ENCODE measurements at places on chromosomes 4 and X. TPM values are rescaled to one million over a fixed set of nuclear protein-coding genes. Genes with fewer than 3 reads are reported as not detected.

The RASL11B gene
- total RNA-seq, result 0.53 TPM

The P2RY4 gene
- total RNA-seq, result not detected

The SHOX gene
- not detected for total RNA-seq

The SMR3A gene
- not detected for total RNA-seq

The CXCL5 gene
- not detected for total RNA-seq

The GATA1 gene
- 291 TPM for total RNA-seq

The COPS4 gene
- total RNA-seq, result 44.7 TPM

The STPG2 gene
- not detected for total RNA-seq

The SPANXN3 gene
- total RNA-seq, result not detected

The CYSLTR1 gene
- not detected for total RNA-seq

The ODAPH gene
- not detected for total RNA-seq

The HSD17B13 gene
- 0.20 TPM for total RNA-seq

The RTL9 gene
- total RNA-seq, result 0.16 TPM

The CLIC2 gene
- total RNA-seq, result 48.7 TPM

The MRPS18C gene
- 110 TPM for total RNA-seq

The ARL13A gene
- total RNA-seq, result not detected

The MAGEC1 gene
- total RNA-seq, result 37.0 TPM

The MTTP gene
- 0.04 TPM for total RNA-seq

The KIT gene
- total RNA-seq, result 1.1 TPM

The SSX4B gene
- 3.0 TPM for total RNA-seq

The RASGEF1B gene
- 0.42 TPM for total RNA-seq

The TLR6 gene
- 0.95 TPM for total RNA-seq

The ZFYVE28 gene
- total RNA-seq, result 25.1 TPM

The PLAC1 gene
- total RNA-seq, result 1.00 TPM

The DCAF8L2 gene
- total RNA-seq, result not detected

The BMP3 gene
- total RNA-seq, result not detected

The BEX5 gene
- total RNA-seq, result 1.3 TPM

The AKAP4 gene
- 0.11 TPM for total RNA-seq

The TKTL1 gene
- total RNA-seq, result 0.51 TPM

The TSPAN6 gene
- total RNA-seq, result 0.27 TPM

The TCEAL3 gene
- total RNA-seq, result not detected

The ZNF711 gene
- total RNA-seq, result 4.2 TPM

The TRIML2 gene
- not detected for total RNA-seq

The TLR3 gene
- total RNA-seq, result not detected

The GNRHR gene
- total RNA-seq, result not detected

The BMP2K gene
- total RNA-seq, result 104 TPM

The TMEM47 gene
- 0.04 TPM for total RNA-seq

The ESX1 gene
- total RNA-seq, result not detected

The FGF16 gene
- not detected for total RNA-seq

The ZMYM3 gene
- 36.3 TPM for total RNA-seq

The PRICKLE3 gene
- 43.8 TPM for total RNA-seq

The LGI2 gene
- 0.04 TPM for total RNA-seq

The UGT2A1 gene
- total RNA-seq, result not detected

The TRIM75 gene
- not detected for total RNA-seq

The UNC5C gene
- total RNA-seq, result 0.02 TPM

The HPRT1 gene
- total RNA-seq, result 98.0 TPM

The FRG2 gene
- total RNA-seq, result not detected

All from K562 (cell line).